Activated naive CD4-positive, alpha-beta T cell treated with anti-CD3 and anti-CD28 coated beads, Interleukin-2, amount 50 U/mL, for 16 hours (primary cell): ENCODE measurements at places on chromosomes 12 and 14.

DNA sequence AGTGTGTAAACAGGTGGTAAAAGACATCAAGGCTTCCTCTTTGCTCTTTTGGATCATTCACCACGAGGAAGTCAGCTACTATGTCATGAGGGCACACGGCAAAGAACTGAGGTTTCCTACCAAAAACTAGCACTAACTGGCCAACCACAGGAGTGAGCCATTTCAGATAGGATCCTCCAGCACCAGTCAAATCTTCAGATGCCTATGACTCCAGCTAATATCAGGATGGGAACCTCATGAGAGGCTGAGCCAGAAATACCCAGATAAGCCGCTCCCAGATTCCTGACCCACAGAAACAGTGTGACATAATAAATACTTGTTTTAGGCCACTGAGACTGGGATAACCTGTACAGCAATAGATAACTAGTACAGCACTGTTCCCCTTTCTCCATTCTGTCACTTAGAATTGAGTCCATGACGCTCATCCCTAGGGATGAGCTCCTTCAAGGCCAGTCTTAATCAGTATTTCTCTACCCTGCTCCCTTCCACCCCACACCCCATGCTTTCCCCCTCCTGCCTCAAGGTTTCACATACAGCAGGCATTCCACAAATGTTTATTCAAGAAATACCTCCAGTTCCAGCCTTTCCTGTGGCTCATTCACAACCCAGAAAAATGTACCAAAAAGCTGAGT is 68.4 kb downstream of the PPM1H start:
- no peak for DNase-seq

GRCh38 chr12:77882709-77883108 is 52.0 kb downstream of the NAV3 start:
- DNase-seq = no peak

DNA sequence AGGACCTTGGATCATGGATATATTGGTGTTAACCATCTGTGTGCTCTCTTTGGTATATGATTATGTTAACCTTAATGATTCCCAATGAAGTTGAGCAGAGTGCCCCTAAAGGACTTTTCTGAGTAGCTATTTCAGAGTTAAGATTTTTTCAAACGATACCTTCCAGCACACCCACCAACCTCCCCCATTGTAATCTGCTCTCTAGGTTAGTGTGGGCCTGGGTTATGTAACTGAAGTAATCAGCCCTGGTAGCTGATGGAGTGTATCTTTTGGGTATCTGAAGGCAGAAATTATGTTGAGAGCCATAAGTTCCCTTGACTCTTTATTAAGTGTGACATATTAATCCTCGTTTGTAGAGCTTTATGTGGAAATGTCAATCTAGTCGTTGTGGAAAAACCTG is 47.6 kb upstream of the RNU6-8 start:
- no peak for DNase-seq

DNA sequence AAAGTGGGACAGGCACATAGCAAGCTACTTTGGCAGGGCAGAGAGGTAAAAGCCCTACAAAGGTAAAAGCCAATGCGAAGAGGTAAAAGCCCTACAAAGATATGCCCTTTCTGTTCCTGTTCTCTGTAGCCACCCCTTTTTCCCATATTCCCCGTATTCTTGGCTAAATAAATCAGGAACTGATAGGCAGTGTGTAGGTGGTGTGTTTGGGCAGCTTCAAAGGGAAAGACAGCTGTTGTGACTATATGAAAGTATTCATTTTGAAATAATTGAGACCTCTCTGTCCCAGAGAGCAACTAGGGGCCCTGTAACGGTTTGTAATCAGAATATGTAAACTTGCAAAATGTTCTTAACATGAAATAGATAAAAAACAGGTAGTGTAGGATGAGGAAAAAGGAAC is 11.3 kb upstream of the SLC41A2 start:
- no peak for DNase-seq

DNA sequence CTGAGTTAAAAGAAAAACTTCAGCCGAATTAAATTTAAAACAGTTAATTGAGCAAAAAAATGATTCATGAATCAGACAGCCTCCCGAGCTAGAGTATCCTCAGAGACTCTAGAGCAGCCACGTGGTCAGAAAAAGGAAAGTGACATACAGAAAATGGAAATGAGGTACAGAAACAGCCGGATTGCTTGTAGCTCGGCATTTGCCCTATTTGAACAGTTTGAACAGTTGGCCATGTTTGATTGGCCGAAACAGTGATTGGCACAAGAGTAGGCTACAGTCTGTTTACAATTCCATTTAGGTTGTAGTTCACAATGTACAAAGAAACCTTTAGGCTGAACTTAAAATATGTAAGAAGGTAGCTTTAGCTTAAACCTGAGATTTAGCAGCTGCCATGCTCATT is 12.9 kb upstream of the OXA1L start:
- DNase-seq = no peak

DNA sequence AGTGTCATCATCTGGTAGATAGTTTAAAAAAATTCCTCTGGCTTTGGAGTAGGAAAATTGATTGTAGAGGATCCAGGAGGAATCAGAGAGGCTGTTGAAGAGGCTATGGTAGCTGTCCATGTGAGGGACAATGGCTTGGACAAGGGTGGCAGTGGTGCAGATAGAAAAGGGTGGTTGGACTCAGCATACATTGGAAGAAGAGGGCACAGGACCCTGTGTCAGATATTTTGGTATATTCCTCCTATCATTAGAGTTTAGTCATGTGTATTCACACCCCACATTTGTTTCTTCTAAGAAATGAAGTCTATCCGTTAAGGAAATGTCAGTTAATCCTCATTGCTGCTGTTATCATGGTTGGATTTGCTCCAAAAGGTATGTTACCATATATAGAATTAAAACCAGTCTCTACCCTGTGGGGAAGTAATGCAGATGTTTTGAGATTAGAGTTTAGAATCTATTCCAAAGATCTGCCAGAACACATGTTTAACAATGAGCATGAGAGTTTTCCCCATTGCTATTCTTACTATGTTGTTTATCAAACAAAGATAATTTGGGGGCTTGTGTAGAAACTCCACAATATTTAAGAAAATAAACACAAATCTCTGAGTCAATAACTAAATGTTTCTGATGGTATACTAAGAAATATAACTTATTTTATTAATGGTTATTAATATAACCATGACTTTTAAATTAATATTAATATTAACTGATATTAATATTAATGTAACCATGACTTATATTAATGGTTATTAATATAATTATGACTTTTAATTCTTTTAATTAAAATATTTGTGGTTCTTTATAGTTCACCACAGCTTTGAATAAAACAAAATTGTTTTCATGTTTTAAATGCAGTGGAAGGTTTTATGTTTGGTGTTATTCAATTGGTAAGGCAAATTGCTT is 80.9 kb downstream of the CRADD start:
- no peak for DNase-seq

- DNase-seq = peak; percentile 20
These were observed 23.2 kb upstream of the RAP1B start for GRCh38 chr12:68587448-68587873.

DNA sequence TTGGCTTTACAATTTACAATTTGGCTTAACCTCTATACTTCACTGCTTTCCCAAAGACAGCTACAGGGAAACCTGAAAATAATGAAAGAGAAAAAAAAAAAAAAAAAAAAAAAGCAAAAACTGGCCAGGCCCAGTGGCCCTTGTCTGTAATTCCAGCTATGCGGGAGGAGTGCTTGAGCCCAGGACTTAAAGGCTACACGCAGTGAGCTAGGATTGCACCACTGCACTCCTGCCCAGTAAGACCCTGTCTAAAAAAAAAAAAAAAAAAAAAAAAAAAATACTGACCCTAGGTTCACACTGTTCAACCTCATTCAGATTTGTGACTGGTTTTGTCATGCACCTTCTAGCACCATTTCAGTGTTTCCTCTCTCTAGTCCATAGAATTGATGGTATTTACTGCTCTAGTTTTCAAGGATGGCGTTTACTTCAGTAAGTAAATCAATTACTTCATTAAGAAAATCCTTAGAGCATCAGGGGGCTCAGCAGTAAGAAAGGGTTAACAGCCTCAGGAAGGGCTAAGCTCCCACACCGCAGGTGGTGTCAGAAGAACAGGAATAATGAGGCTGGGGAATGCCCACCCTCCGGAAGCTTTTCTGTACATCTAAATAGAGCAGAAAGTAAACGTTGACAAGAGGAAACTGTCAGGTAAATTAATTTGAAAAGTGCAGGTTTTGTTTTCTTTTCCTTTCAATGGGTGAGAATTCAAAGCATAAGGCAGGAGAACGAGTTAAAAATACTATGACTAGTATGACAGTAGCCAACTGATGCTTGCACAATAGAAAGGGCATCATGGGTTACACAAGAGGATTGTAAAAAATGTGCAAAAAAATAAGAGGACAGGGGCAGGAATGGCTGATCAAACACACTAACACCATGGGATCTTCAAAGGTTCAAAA is 115.0 kb upstream of the MDM1 start:
- no peak for DNase-seq

GRCh38 chr14:100867631-100868315 is 35.7 kb downstream of the RTL1 start:
- DNase-seq = no peak

- DNase-seq = no peak
These were observed 52.3 kb upstream of the FUT8 start for GRCh38 chr14:65360144-65360784.

DNA sequence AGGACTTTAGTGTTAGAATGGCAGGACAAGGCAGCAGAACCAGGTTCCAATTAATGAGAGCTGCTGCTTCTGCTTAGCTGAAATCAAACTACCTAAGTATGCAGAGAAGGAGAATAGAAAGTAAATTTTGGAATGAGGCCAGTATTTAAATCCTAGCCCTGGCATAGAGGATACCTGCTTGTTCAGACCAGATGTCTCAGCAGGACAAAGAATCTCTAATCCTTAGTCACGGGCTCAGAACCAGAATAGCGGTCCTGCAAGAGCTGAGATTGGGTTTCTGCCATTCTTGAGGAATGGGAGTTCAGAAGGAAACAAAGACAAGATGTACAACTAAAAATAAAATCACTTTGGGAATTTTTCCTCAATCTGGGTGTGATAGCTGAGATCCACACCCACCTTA is 550.8 kb upstream of the TMEM132C start:
- no peak for DNase-seq

DNA sequence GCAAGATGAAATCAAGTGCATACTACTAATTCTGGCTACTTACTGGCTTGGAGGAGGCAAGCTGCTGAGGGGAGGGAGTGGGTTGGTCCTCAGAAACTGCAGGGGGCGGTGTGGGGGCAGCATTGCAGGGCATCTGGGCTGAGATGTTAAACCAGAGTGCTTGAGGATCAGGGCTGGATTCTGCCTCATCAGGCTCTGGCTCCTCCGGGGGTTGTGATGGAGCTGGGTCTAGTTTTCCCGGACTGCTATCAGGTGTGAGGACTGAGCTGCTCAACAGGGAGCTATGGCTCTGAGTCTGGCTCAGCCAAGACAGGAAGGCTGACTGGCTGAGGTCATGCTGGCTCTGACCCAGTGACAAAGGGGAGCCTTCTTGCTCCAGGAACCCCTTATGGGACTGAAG is 28.6 kb downstream of the BAZ2A start:
- peak; percentile 29 for DNase-seq

DNA sequence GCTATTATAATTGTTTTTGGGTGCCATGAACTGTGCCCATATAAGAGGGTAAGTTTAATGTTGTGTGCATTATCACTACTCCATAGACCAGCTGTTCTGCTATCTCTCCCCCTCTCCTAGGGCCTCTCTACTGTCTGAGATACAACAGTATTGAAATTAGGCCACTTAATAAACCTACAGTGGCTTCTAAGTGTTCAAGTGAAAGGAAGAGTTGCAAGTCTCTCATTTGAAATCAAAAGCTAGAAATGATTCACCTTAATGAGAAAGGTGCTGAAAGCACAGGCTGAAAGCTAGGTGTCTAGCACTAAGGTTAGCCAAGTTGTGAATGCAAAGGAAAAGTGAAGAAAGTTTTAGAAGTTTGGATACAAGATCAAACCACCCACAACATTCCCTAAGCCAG is 168.0 kb downstream of the SLC16A7 start:
- no peak for DNase-seq

DNA sequence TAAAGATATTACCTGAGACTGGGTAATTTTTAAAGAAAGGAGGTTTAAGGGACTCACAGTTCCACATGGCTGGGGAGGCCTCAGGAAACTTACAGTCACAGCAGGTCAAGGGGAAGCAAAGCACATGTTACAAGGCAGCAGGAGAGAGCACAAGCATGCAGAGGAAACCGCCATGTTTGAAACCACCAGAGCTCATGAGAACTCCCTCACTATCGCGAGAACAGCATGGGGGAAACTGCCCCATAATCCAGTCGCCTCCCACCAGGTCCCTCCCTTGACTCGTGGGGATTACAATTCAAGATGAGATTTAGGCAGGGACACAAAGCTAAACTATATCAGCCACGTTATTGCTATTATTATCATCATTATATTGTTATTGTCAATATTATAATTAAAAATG is 138.7 kb downstream of the RIMBP2 start:
- DNase-seq = no peak

- peak; percentile 75 for DNase-seq
These were observed 43.7 kb downstream of the DDX11 start for GRCh38 chr12:31117203-31118011.

- DNase-seq = no peak
These were observed 466.2 kb upstream of the FOXG1 start for GRCh38 chr14:28300356-28300755.

GRCh38 chr14:52936437-52936836 is 14.4 kb downstream of the FERMT2 start:
- DNase-seq = no peak

DNA sequence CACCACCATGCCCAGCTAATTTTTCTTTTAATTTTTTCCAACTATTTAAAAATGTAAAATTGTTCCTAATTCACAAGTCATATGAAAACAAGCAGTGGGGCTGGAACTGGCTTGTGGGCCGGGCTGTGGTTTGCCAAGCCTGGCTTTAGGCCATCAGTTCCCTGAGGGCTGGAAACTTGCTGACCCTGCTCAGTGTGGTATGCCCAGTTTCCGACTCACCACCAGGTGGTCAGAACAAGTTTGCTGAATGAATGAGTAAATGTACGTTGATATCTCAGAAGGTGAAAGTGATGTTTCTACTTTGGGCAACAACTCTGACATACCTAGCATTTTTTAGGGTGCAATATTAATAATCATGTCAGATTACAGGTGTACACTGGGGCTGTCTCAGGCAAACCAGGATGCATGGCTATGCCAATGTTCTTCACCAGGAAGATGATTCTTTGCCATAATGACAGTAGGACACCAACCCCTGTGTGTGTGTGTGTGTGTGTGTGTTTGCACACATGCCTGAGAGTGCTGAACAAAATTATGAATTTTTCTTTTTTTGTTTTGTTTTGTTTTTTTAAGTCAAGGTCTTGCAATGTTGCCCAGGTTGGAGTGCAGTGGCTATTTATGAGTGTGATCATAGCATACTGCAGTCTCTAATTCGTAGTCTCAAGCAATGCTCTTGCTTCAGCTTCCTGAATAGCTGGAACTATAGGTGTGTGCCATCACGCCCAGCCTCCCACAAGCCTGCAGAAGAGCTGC is 106.1 kb downstream of the PTPN11 start:
- no peak for DNase-seq

- DNase-seq = no peak
These were observed 80.2 kb downstream of the PAX9 start for GRCh38 chr14:36741858-36742257.

DNA sequence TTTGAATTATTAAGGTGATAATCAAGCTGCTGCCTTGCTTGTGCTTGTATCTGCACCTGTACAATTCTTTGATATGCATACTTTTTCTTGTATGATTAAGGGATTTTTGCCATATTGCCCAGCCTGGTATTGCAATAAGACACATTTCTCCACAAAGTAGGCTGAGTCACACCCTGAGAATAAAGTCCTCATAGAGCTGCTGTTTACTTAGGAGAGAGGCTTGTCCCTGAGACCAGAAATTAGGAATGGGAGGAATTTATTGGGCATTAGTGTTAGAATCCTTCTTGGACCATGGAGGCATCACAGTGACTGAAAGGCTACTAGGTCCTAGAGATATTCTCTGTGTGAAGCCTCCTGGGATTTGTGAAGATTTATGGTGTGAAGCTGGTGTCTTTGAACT is 506.8 kb upstream of the FBXO33 start:
- DNase-seq = no peak
